ENCODE measurements at places on chromosomes 12 and 14.

GRCh38 chr12:72974954-72975555, 702.9 kb downstream of the TRHDE start:
- no peak for DNase-seq

DNA sequence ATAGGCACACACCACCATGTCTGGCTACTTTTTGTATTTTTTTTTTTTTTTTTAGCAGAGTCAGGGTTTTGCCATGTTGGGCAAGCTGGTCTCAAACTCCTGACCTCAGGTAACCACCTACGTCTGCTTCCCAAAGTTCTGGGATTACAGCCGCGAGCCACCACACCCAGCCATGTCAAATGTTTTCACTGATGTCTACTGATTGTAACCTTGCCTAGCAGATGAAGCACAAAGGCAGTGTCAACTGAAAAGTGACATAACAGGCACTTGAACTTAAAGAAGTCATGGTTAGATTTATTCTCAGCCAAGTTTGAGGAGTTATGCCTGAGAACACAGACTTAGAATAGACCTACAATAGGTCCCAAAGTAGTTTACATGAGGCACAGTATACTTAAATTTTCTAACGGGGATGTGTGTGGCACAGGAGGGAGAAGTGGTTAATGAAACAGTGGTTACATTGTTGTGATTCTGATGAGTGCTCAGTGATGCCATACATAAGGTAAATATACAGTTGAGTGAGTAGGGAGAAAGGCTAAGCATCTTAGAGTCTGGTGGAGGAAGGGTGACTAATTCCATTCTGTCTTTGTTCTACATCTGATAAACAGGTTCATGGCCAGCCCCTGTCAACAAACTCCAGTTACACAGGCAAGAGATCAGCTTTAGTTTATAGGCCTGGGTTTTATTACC, 12.6 kb upstream of the RNASE4 start:
- no peak for DNase-seq

DNA sequence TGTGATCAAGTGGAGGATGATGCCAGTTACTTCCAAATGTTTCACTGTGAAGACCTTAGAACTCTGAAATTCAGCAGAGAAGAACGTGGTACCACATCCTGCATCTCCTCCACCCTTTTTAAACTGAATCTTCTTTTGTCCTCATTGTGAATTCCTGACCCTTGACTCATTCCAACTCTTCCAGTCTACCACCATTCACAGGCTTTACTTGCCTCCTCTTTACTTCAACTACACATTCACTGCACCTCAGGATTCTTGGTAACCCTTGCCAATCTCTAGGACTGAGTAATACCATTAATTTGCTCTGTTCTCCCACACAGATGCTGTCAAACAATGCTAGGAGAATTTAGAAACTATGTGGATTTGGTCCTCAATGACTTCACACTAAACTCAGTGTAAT, 37.3 kb downstream of the PPP1R12A start:
- DNase-seq: no peak

GRCh38 chr14:74647678-74648461, 35.8 kb upstream of the LTBP2 start:
- no peak for DNase-seq

- no peak for DNase-seq
Observed at GRCh38 chr12:81284137-81284536, 206.3 kb downstream of the ACSS3 start.

GRCh38 chr14:89442280-89442679, 25.2 kb upstream of the FOXN3 start:
- no peak for DNase-seq

DNA sequence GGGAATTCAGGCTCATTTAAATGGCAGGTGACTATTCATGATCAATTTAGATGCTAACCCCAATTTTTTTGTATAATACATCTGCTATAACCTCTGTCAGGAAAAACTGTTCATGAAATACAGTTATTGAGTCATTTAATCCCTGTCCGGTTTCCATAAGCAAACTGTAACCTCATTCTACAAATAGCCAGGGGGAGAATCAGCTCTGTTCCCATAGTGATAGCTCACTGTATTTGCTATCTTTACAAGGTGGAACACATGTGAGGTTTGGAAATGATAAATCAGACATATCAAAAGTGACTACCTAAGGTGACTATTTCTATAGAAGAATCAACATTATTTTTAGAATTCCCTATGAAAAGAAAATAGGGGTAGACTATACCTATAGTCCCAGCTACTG, 38.6 kb upstream of the VPS33A start:
- no peak for DNase-seq

DNA sequence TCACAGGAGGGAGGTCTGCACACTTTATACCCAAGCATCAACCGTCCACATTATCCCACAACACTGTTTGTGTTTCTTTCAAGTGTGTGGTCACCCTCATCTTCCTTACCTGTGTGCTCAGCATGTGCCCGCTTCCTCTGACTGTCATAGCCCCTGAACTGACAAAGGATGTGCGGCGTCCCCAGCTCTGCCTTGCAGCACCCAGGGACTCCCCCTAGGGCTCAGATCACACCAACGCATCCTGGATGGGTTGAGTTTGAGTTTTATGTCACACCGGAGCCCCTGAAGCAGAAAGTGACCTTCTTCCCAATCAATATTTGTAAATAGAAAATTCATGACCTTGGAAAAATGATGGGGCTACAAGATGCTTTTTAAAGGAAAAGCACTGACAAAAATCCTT, 770.7 kb upstream of the TMEM132C start:
- no peak for DNase-seq

- DNase-seq: no peak
Observed at GRCh38 chr12:103672401-103673119, 85.5 kb downstream of the STAB2 start.

DNA sequence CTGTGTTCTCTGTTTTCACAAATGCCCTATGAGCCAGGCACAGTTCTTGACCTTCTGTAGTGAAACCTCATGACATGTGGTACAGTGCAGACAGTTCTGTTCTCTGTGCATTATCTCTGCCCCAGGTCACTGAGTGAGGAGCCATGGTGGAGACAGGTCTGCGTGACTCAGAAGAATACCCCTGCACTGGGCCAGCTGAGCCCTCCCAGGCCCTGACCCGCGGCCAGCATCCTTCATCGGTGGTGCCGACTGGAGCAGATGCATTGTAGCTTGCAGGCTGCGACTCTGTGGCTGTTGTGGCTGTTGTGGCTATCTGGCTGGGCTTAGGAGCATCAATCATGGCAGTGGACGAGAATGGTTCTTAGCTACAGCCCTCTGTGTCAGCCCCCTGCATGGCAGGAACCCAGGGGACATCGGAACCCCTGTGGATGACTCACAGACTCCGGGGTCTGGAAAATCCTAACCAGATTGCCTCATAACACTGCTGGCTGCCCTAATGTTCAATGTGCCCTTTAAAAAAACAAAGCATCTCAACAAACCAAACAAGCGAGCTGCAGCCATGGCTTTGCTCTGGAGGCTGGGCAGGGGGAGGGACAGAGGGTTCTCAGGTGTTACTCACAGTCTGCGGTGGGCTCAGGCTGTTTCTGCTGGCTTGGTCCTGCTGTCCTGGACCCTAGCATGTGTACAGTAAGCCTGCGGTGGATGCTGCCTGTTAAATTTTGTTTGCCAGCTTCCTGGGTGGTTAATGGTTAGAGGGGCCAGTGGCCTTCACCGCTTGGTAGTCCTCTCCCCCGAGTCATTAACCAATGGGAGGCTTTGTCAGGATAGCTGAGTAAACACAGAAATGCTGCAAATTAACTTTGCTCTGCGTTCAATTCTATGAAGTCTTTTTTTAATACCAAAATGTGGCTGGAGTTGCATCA, at the start of gene SERPINA6:
SERPINA6 (minus strand) TSS at position 689 of the 923 bp plus-strand sequence. CDS start 8,688 bp downstream, outside the sequence.
- DNase-seq: no peak

- DNase-seq: peak; percentile 1
Observed at GRCh38 chr12:16606201-16606849, 363 bp upstream of the LMO3 start.

DNA sequence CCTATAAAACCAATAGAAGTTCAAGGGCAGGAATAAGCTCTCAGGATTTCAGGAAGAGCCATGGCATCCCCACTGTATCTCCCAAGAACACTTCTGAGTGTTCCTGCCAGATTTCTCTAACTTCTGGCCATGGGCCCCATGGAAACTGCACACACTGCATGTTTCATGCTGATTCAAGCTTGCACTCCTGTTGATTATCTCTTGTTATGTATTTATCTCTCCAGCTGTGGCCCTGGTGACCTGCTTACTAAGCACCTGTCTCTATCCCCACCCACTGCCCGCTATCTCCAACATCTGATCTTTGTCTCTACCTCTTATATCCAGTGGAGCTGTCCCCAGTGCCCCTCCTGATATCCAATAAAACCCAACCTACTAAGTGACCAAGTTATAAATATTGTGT, 285.3 kb downstream of the PDZRN4 start:
- no peak for DNase-seq

GRCh38 chr12:65632131-65632855, 192.0 kb upstream of the HMGA2 start:
- no peak for DNase-seq

DNA sequence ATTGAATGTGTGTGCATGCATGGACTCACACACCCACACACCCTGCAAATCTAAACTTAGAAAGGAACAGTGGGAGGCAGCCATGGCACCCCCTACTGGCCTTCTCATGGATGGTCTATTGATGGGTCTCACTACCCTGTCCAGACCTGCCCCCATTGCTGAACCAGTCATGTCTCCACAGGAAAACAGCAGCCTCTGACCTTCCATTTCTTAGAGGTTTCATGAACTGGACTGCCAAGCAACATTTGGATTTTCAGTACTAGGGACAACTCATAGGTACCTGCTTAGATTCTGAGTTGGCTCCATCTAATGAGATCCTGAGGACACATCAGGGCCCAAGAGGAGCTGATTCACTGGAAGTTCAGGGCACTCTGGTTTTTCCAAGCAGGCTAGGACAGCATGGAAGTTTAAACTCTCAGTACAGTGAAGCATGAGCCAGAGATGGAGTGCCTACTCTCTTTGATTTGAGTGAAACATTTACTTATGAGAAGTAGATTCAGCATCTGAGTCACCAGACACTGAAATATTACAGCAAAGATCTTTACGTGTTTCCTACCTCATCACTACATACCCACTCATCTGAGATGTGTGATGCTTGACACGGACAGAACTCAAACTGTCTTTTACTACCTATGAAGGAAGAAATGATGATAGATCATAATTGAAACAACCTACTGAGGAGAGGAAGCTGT, 98.9 kb upstream of the PLEKHG7 start:
- DNase-seq: no peak

- DNase-seq: no peak
Observed at GRCh38 chr12:131672941-131673887, 37.7 kb upstream of the SFSWAP start.

GRCh38 chr14:35553808-35554207, 19.8 kb downstream of the INSM2 start:
- no peak for DNase-seq

- no peak for DNase-seq
Observed at GRCh38 chr14:106038263-106038662, 511.9 kb downstream of the TMEM121 start.

DNA sequence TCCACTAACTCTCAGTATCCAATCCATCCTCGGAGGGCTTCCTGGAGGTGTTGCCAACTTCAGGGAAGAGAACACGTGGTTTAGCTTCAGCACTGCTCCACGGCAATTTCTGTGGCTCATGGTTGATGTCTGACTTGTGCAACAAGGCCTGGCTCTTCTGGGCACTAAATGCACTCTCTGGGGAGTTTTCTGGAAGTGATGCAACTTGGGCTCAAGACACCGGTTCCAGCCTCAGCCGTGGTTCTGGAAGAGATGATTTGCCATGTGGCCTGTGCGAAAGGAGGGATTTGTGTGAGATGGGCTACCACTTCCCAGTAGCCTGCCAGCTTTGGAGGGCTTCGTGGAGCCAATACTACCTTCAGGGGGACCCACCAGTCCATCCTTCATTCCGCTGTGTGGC, 118.6 kb upstream of the RTL1 start:
- no peak for DNase-seq

DNA sequence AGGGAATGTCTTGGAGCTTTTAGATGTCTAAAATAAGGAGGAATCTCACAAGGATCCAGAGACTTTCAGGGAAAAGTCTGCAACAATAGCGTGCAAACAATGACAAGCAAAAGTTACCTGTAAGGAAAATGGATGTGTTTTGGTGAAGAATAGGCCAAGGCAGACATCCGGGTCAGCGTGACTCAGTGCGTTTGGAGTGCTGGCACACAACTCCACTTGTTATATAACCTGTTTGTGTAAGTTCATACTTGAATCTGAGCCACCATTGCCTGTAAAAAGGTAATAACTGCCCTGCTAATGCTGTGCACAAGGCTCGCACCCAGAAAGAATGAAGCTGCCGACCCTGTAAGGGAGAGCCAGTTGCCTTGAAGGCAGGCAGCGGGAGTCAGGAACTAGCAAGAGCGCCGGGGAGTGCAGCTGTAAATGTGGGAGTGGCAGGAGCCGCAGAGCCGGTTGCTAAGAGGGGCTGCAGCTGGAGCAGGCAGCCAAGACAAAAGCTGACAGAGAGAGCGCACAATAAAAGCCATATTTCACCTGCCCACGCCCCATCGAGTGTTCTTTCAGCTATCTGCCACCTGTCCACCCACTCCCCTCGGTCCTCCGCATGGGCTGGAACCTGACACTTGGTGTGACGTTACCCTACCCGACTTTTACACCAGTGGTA, 638.5 kb upstream of the MIS18BP1 start:
- DNase-seq: no peak

DNA sequence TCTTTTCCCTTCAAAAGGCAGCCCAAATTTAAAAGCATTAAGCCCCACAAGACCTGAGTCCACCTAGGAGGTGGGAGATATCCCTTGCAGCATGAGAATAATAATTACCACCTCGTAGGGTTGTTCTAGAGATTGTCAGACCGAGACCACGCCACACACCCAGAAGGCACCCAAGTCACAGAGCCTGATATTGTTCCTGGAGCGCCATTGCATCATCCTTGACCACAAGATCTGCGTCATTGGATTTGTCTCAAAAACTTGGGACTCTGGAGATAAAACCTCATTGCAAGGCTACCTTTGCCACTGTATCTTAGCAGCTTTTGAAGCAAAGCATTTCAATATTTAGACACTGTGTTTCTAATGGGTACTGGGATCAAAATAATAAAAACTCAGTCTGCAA, 29.4 kb upstream of the PPP2R5C start:
- DNase-seq: no peak

- DNase-seq: no peak
Observed at GRCh38 chr14:54116198-54116885, 159.7 kb upstream of the BMP4 start.
